HCT116 (cell line): ENCODE measurements at places on chromosomes 1 and 21.

DNA sequence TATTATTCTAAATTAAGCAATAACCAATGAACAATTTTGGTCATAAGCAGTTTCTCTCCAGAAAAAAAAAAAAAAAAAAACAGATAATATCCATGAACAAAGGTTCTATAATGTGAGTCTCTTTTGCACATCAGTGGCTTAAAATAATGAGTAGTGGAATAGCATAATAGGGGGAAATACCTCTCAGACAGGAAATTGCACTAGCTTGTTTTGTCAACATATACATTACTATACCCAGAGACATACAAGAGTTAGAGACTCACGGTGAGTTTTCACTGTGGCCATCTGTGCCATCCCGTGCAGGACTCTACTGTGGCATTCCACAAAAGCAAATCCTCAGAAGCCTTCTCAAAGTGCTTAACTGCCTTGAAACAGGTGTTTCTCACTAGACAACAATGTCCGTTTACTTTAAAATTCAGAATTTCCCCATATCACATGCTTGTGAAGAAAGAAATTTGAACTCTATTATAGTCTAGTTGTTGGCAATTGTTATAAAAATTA is 697.9 kb downstream of the USP25 start:
- DNase-seq = no peak

GRCh38 chr1:235783148-235783776 is 83.4 kb downstream of the LYST start:
- peak; percentile 26 for DNase-seq

DNA sequence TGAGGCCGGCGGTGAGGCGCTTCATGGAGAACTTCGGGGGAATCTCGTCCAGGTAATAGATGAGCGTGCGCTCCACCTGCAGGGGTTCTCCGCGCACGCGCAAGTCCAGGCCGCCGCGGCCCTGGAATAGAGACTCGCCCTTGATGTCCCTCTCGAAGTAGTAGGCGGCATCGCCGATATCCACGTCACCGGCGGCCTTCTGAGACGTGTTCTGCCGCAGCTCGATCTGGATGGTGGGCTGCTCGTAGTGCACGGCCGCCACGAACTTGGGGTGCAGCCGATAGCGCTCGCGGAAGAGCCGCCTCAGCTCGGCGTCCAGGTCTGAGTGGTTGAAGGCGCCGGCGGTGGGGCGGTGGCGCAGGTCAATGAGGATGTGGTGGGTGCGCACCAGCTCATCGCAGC is 726 bp downstream of the TACSTD2 start:
- DNase-seq = no peak

DNA sequence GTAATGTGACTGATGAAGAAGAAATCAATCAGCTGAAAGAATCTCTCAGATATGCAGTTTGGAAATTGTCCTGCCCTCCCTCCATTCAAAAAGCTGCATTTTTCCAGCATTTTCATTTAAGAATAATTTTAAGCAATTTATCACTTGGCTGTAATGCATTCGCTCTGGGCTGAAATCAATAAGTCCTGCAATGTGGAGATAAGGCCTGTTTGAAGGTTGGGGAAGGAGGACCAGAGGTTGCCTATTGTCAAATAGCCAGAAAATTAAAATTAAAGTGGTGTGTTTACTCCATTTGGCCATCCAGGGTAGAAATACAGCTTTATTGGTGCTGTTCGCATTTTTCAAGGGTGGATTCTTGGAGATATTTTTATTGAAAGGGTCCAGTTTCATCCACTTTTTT is 187.6 kb upstream of the NFIA start:
- DNase-seq = no peak

DNA sequence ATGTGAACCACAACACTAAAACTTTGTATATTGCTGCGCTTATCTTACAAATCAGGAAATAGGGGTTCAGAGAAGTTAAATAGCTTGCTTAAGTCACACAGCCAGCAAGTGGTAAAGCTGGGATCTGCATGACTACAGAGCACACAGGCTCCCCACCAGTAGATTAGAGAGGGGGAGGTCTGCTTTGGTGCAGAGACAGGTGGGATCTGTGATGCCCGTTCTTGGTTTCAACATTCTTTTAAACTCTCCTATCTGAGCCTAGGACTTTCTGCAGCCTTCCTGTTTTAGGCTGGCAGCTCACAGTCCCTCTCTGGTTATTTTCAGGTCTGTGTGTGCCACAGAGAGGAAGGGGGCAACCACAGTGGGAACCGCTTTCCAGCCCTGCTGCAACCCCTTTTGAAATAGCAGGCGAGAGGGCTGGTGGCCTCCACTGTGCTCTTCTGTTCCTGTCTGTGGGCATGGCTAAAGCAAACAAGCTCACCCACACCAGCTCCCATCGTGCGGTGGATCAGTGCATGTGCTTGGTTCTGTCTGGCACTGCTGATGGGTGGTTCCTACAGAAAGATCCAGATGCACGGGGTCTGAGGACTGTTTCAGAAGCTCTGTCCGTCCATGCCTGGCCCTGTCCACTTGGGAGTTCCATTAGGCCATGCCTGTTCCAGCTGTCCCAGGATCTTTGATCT is 1.7 kb upstream of the IL6R start:
- DNase-seq = no peak

GRCh38 chr1:25118546-25118945 is 113.8 kb downstream of the SYF2 start:
- DNase-seq = no peak

GRCh38 chr1:38334930-38335592 is 288.5 kb upstream of the POU3F1 start:
- DNase-seq = no peak

GRCh38 chr1:82755671-82756070 is 954.9 kb downstream of the ADGRL2 start:
- no peak for DNase-seq

- peak; percentile 42 for DNase-seq
These were observed 10.4 kb downstream of the C1orf226 start for GRCh38 chr1:162391790-162392563.

DNA sequence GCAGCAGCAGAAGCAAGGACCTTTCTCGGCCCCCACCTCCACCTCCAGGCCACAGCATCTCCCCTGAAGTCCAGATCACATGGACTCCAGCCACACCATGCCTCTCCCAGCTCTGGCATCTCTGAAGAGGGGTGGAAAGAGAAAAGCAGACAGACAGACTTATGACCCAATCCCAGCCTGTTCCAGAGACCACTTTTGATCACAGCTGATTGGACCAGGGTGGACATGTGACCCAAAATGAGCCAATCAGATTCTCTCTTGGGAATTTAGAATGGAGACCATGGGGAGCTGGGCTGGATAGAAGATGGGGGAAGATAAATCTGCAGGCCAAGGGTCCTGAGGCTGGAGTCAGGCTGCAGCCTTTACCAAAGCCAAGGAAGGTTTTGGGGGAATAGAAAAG is 16.4 kb downstream of the HTR1D start:
- no peak for DNase-seq
